ENCODE measurements at places on chromosomes 6 and 20. TPM values are rescaled to one million over a fixed set of nuclear protein-coding genes. Genes with fewer than 3 reads are reported as not detected.

DNA sequence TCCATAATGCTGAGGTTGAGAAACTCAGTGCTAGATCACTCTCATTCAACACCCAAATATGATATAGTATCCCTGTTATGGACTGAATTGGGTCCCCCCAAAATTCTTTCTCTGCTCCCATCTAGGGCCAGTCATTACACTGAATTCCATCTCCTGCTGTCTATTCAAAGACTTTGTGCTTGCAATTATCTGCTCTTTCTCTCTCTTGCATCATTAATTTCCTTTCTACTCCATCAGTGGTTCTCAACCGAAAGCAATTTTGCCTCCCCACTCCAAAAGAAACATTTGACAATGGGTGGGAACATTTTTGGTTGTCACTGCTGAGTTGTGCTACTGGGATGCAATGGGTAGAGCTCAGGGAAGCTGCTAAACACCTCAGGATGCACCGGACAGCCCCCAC is 271.5 kb upstream of the CDYL start:
- no peak for DNase-seq

GRCh38 chr6:45951321-45952167 is 64.1 kb downstream of the CLIC5 start:
- peak; percentile 92 for DNase-seq

GRCh38 chr6:116008470-116009243 is 52.0 kb downstream of the FRK start:
- DNase-seq: no peak

DNA sequence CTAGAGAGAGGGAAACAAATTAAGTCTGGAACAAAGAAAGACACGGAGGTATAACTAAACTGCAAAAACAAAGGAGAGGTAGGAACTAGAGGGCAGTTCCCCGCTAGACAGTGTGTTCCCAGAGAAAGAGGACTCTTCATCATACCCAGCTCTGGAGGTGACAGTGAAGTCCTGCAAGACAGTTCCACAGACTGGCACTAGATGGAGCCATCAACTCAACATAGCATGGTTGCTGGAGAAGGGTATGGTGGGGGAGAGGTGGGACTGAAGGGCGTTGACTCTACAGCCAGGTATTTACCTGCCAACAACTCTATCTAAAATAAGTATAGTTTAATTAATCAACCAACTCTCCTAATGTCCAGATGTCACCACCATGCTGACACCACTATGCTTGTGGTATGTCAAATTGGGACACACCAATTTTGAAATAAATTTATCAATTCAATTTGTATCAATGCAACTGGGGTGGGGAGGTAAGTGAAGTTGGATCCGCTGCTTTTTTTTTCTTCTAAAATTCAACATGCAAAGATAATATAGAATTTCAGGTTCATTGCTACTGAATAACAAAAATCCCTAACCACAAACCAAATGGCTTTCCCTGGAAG is 9.7 kb downstream of the BACH2 start:
- peak; percentile 63 for DNase-seq

DNA sequence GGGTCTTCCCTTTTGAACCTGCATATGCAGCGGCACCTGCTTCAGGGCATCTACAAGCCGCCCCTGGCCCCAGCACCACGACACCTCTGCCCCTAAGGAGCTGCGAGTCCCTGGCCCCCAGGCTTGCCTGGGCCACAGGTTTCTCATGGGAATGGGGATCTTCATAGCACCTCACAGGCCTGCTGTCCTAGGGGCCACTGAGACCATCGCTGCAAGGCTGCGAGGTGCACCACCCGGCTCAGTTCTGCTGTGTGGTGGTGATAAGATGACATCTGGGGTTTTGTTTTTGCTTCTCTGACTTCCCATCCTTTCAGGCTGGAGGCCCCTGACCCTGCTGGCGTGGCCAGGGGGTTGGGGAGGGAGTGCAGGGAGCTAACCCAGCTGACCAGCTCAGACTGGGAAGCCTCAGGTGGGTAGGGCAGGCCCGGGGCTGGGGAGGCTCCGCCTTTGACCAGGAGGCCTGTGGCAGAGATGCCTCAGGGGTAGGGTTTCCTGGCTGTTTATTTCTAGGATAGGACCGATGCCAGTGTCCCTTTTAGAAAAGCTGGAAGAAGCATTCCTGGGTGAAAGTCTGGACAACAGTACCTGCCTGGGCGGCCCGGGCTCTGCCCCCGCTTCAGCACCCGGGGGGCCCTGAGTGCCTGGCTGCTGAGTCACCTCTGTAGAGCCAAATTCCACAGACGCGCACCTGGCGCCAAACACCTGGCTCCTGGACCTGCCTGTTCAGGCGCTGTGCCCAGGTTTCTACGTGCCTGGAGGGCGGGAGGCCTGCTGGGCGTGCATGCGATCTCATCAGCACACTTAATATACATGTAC is 264.7 kb downstream of the DLL1 start:
- peak; percentile 75 for DNase-seq

DNA sequence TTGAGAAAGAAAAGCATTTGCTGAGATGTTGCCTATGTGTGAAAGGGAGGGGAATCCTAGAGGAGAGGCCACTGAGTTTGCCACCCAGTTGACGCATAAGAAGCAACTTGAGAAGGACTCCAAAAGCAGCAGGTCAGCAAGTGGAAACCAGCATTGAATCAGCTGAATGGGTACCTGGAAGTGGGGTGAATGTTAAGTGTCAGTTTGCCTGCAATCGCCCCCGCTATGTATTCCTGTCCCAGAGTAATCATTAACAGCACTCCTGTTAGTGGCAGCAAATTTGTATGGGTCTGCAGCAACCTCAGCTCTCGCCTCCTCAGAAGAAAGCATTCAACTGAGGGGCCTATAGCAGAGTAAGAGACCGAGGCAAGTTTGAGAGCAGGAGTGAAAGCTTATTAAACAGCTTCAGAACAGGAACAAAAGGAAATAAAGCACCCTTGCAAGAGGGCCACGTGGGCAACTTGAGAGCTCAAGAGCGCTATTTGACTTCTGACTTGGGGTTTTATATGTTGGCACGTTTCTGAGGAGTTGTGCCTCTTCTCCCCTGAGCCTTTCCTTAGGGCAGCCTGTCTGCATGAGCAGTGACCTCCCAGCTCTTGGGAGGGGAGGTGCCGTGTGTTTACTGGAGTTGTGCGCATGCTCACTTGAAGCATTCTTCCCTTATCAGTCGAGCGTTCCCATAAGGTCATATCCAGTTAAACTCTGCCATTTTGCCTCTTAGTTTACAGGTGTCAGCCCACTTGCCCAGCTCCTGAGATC is 122.6 kb upstream of the PHACTR1 start:
- DNase-seq: no peak

- no peak for DNase-seq
Measured at GRCh38 chr6:145669627-145670034, 65.7 kb downstream of the EPM2A start.

DNA sequence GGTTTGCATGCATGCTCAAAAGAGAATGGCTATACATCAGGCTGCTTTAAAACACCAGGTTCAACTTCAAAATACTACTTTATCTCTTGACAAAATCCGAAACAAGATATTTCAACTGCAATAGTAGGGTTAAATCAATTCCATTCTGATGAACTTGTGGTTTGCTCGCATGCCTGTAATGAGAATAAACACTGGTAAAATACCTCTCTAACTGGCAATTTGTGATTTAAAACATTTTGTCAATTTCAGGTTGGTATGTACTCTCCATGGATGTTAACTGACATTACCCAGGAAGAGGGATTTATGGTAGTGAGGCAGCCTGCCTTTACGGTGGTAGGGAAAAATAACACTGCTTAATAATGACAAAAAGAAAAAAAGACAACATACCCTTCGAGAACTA is 74.4 kb downstream of the MBOAT1 start:
- no peak for DNase-seq

DNA sequence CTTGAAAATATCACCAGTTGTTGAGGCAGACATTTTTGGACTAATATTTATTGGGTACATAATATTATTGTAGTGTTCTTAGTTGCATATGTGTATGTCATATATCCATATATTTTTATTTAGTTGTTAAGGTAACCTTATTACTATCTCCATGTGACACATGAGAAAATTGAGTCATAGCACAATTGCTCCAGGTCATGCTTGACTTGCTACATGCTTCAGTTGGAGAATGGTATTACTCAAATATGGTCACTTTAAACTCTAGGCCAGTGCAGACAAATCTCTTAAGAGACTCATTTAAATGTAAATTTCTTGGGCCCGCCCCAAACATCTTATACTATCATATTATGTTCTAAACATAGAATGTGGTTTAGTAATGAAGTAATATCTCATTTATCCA is 246.1 kb downstream of the RIMS1 start:
- DNase-seq: no peak

DNA sequence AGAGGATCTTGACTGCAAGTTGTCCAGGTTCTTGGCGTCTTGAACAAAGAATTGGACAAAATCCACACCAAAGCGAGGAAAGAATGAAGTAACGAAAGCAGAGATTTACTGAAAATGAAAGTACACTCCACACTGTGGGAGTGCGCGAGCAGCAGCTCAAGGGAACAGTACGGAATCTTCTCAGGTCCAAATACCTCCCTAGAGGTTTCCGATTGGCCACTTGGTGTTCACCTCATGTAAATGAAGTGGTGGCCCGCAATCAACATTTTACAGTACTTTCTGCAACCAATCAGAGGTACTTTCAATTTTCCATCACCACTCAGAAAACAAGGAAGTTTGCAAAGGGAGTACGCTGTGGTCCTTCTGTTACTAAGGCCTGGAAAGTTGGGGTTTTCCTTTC is 122.4 kb downstream of the PTPRK start:
- DNase-seq: no peak

DNA sequence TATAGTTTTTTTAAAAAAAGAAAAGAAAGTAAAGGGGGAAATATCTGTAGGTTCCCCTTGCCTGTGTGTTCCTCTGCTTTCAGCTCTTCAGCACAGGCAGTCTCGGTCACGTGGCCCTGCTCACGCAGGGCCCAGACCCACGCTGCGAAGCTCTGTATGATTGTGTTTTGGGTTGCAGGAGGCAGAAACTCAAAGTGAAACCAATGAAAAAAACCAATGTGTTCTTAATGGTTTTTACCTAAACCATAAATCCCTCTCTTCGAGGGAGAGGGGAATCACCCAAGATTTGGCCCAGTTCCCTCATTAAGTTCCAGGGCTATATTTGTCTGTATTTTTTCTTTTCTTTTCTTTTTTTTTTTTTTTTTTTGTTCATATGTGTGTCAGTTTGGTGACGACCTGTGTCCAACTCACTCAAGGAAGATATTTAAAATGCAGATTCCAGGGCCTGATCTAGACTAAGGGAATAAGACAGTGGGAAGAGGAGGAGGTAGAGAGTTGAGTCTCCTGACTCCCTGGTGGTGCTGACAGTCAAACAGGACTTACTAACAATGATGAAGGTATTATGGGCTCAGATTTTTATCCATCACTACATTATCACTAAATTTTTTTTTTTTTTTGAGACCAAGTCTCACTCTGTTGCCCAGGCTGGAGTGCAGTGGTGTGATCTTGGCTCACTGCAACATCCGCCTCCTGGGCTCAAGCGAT is 33.8 kb upstream of the RREB1 start:
- no peak for DNase-seq

- DNase-seq: no peak
Measured at GRCh38 chr6:109062767-109063352, 31.8 kb downstream of the SESN1 start.

DNA sequence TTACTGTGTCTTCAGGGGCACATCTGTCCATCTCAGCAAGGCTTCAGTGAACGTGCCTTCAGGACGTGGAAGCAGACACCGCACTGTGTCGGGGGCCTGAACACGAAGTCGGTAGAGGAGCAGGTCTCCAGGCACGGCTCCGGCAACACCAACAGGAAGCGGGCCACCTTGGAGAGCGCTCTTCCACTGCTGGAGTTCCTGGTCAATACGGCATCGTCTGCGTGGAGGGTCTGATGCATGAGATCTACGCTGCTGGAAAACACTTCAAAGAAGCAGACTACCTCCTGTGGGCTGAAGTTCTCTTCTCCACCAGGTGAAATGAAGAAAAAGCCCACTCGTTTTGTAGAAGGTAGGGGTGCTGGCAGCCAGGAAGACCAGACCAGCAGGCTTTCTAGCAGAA is 69.3 kb upstream of the SLCO4A1 start:
- no peak for DNase-seq

DNA sequence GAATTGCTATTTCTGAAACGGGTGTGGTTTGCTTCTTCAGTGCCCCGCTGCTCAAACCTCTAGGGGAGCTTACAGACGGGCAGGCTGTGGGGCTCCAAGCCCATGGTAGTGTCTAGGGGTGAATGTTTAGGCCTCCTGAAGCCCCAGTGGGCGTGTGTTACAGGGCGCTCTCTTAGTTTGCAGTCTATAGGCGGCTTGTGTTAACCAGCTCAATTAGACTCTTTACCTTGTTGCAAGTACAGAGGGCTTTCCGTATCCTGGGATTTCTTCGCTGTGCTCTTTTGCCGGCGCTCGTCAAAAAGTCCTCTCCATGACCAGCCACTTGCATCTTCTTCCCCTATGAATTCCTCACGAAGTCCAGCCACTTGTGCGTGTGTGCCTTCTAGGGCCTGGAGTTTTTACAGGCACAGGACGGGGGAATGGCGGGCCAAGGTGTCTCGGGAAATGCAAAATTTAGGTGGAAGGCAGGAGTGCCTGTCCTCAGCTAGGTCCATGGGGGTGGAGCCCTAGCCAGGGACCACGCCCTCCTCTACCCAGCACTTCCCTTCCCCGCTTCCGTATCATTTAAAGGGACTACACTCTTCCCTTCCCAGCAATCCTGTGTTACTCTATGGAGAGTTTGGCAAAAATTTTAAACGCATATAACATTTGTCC is 94.5 kb downstream of the HTR1B start:
- no peak for DNase-seq

GRCh38 chr6:22784601-22785410 is 215.4 kb downstream of the HDGFL1 start:
- DNase-seq: no peak

DNA sequence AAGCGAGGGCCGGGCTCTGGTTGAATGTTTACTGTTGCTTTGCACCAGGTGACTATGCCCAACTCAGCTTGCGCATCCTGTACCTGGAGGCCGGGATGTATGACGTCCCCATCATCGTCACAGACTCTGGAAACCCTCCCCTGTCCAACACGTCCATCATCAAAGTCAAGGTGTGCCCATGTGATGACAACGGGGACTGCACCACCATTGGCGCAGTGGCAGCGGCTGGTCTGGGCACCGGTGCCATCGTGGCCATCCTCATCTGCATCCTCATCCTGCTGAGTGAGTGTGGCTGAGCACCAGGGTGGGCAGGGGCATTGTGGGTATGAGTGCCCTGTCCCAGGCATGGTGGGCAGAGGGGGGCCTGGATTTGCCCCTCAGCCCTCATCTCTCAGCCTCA is 136.1 kb downstream of the TAF4 start:
- DNase-seq: no peak

- DNase-seq: peak; percentile 93
Measured at GRCh38 chr6:133837801-133838349, 51.0 kb upstream of the TCF21 start.

MSH5 gene
- 20.9 TPM for total RNA-seq

LHFPL5 gene
- 0.16 TPM for total RNA-seq

TRIM15 gene
- total RNA-seq: 13.3 TPM

MRAP2 gene
- total RNA-seq: 7.6 TPM

SLC29A1 gene
- 30.8 TPM for total RNA-seq

PROKR2 gene
- not detected for total RNA-seq

GABBR1 gene
- not detected for total RNA-seq

LAMP5 gene
- not detected for total RNA-seq

NTSR1 gene
- 76.6 TPM for total RNA-seq

ACSS1 gene
- 47.0 TPM for total RNA-seq
